Large intestine (tissue), 12 donors: ENCODE measurements at places on chromosomes 4 and X. TPM values are rescaled to one million over a fixed set of nuclear protein-coding genes. Genes with fewer than 3 reads are reported as not detected.

The LETM1 gene
- 27.4 TPM for polyA plus RNA-seq

The BST1 gene
- polyA plus RNA-seq, result 52.7 TPM

The CSN1S1 gene
- not detected for polyA plus RNA-seq

The ADRA2C gene
- 0.90 TPM for polyA plus RNA-seq

The MOB1B gene
- 22.1 TPM for polyA plus RNA-seq

The PCSK1N gene
- polyA plus RNA-seq, result 178 TPM

The DCX gene
- polyA plus RNA-seq, result 5.4 TPM

The HSFX2 gene
- polyA plus RNA-seq, result not detected

DNA sequence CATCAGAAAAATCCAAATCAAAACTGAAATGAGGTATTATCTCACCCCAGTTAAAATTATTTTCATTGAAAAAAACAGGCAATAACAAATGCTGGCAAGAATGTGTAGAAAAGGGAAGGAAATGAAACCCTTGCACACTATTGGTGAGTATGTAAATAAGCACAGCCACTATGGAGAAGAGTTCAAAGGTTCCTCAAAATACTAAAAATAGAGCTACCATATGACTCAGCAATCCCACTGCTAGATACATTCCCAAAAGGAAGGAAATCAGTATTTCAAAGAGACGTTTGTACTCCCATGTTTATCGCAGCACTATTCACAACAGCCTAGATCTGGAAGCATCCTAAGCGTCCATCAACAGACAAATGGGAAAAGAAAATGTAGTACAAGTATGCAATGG, 932.4 kb downstream of the PCDH18 start:
- no peaks in the 10 kb centered on the region for H3K36me3 ChIP-seq
- no peaks in the 10 kb centered on the region for H3K27me3 ChIP-seq
- no peak for DNase-seq
- no peak overlapping the region for H3K4me3 ChIP-seq

DNA sequence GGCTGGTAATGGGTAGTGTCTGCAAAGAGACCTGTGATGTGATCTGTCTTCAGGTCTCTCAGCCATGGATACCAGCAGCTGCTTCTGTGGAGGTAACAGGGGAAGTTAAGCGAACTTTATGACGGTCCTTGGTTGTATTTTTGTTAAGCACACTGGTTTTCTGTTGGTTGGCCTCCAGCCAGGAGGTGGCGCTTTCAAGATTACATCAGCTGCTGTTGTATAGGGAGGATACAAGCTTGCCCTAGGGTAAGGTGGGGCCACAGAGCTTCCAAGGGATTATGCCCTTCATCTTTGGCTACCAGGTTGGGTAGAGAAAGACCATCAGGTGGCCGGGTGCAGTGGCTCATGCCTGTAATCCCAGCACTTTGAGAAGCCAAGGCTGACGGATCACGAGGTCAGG, 834.2 kb upstream of the GALNTL6 start:
- H3K4me1 ChIP-seq, result no peaks in the 10 kb centered on the region
- H3K27ac ChIP-seq, result no peak overlapping the region
- no peak for DNase-seq
- no peak overlapping the region for H3K4me3 ChIP-seq

- H3K27me3 ChIP-seq, result no peaks in the 10 kb centered on the region
- no peaks in the 10 kb centered on the region for H3K36me3 ChIP-seq
- no peaks in the 10 kb centered on the region for H3K4me1 ChIP-seq
- H3K4me3 ChIP-seq, result no peak overlapping the region
- no peak overlapping the region for H3K27ac ChIP-seq
Observed at GRCh38 chr4:43014256-43014655, 121.7 kb downstream of the GRXCR1 start.

DNA sequence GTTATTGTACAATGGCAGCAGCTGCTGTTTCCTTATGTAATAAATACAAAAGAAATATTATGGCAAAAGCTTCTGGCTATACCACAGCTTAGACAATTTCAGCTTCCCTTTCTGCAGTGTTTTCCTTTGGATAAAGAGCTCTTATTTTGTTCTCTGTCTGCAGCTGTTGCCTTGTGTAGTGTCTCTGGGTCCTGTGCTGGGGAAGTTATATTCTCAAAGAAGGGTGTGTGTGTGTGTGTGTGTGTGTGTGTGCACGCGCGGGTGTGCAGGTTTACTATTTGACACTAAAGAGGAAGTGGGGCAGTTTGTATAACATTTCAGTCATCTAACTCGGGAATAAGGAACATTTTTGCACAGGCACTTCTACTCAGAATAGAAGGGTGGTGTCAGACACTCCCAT, 83.6 kb downstream of the REPS2 start:
- peaks cover 1% of the 10 kb centered on the region for H3K4me1 ChIP-seq
- no peaks in the 10 kb centered on the region for H3K27me3 ChIP-seq
- DNase-seq, result no peak
- no peak overlapping the region for H3K4me3 ChIP-seq
- no peak overlapping the region for H3K27ac ChIP-seq

- no peak for DNase-seq
- peaks cover 4% of the 10 kb centered on the region for H3K27me3 ChIP-seq
Observed at GRCh38 chr4:150235808-150236271, 157.6 kb downstream of the DCLK2 start.

- no peak overlapping the region for H3K27ac ChIP-seq
- DNase-seq, result no peak
- peaks cover 2% of the 10 kb centered on the region for H3K4me1 ChIP-seq
- H3K27me3 ChIP-seq, result no peaks in the 10 kb centered on the region
- no peak overlapping the region for H3K4me3 ChIP-seq
Observed at GRCh38 chr4:67684839-67685531, 16.0 kb downstream of the UBA6 start.

DNA sequence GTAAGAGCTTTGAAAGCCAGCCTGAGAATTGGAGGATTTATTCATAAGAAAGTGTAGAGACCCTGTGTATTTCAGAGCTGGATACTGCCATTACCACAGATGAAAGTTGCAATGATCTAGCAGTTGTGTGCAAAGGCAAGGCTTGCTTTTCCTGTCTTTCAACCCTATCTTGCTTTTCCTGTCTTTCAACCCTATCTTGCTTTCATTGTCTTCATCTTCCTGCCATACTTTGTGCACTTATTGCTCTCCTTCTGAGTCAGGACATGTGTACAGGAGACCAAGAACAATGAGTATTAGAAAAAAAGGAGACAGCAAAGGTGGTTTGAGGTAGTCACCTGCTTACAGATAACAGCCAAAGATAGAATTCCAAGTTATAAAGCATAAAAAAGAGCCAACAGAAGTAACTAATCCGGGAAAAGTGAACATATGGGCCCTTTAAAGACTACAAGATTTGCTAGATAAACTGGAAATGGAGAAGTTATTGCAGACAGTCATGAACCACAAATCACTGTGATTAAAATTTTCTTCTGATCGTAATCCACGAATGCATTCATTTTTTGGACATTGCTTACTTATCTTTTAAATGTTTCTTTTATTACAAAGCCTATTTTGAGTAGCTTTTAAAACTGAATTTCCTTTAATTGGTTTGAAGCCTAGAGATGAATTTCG, 17.2 kb downstream of the C1QTNF7 start:
- no peak overlapping the region for H3K4me3 ChIP-seq
- H3K36me3 ChIP-seq, result no peaks in the 10 kb centered on the region
- no peaks in the 10 kb centered on the region for H3K4me1 ChIP-seq

DNA sequence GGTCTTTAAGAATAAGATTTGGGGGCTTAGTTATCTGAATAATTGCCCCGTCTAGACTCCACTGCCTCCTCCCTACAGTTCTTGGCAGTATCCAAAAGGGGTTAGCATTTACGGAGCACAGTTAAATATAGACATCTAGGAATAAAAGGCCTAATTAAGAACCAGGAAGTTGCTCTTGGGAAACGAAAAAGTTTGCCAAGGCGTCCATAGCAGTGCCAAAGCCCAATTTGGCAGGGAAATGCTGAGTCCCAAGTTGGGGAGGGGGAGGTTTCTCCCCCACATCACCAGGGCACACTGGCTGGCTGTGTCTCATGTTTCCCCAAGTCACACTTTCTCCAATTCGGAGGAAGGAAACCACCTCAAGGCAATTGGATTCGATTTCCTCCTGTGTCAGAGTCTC, 338.7 kb downstream of the FBXW7 start:
- no peak overlapping the region for H3K27ac ChIP-seq
- H3K4me1 ChIP-seq, result peaks cover 6% of the 10 kb centered on the region
- H3K36me3 ChIP-seq, result no peaks in the 10 kb centered on the region
- H3K4me3 ChIP-seq, result no peak overlapping the region
- no peaks in the 10 kb centered on the region for H3K27me3 ChIP-seq
- no peak for DNase-seq

- H3K36me3 ChIP-seq, result no peaks in the 10 kb centered on the region
- DNase-seq, result no peak
- H3K4me3 ChIP-seq, result no peak overlapping the region
- H3K27me3 ChIP-seq, result no peaks in the 10 kb centered on the region
- no peak overlapping the region for H3K27ac ChIP-seq
Observed at GRCh38 chr4:35772291-35772690, 472.0 kb downstream of the ARAP2 start.

- H3K36me3 ChIP-seq, result no peaks in the 10 kb centered on the region
- no peak for DNase-seq
- no peak overlapping the region for H3K27ac ChIP-seq
- H3K27me3 ChIP-seq, result no peaks in the 10 kb centered on the region
- no peak overlapping the region for H3K4me3 ChIP-seq
- no peaks in the 10 kb centered on the region for H3K4me1 ChIP-seq
Observed at GRCh38 chr4:142718981-142719380, 127.1 kb downstream of the INPP4B start.

DNA sequence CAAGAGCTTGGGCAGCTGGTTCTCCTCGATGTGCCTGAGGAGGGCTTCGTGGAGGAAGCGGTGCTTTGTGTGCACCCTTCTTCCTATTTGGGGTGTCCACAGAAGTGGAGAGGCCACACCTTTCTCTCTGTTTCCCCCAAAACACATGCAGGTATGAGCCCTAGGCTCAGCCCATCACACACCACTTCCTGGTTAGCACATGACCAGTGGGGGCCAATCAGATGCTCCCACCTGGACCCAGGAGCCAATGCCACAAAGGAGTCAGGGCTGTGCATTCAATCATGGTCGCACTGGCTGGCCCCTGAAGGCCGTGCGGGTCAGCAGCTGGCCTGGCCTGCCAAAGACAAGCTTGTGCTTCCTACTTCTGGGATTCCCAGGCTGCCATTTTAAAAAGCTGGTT, 51.4 kb downstream of the PPP2R2C start:
- H3K4me3 ChIP-seq, result no peak overlapping the region
- no peaks in the 10 kb centered on the region for H3K27me3 ChIP-seq
- no peak overlapping the region for H3K27ac ChIP-seq
- DNase-seq, result no peak
- no peaks in the 10 kb centered on the region for H3K36me3 ChIP-seq

- H3K4me1 ChIP-seq, result no peaks in the 10 kb centered on the region
- H3K36me3 ChIP-seq, result no peaks in the 10 kb centered on the region
- H3K27ac ChIP-seq, result no peak overlapping the region
- peak; percentile 2 for DNase-seq
- no peaks in the 10 kb centered on the region for H3K27me3 ChIP-seq
- no peak overlapping the region for H3K4me3 ChIP-seq
Observed at GRCh38 chrX:68365341-68365740, 68.0 kb downstream of the OPHN1 start.

DNA sequence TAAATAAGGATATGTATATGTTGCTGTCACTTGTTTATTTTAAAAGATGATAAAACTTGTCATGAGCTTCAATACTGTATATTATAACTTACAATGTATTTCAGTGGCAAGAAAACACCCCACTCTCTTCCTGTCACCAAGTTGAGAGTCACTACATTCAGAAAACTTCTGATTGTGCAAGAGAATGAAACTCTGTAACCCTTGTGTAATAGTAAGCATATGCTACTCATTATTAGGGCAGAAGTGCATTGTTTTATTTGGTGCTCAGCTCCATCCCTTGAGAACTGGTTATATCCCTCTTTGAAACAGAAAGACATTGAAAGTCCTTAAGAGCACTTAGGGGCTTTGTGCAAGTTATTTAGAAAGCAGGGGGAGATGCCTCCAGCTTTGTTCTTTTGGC, 594.5 kb downstream of the ARAP2 start:
- H3K4me1 ChIP-seq, result no peaks in the 10 kb centered on the region
- no peak overlapping the region for H3K4me3 ChIP-seq
- H3K27ac ChIP-seq, result no peak overlapping the region
- no peaks in the 10 kb centered on the region for H3K36me3 ChIP-seq
- H3K27me3 ChIP-seq, result no peaks in the 10 kb centered on the region

- peak overlapping the region; percentile 83 for H3K4me3 ChIP-seq
- peaks cover 25% of the 10 kb centered on the region for H3K36me3 ChIP-seq
- peak overlapping the region; percentile 96 for H3K27ac ChIP-seq
- peak; percentile 66 for DNase-seq
Observed at GRCh38 chr4:123399627-123400358, 3.2 kb downstream of the SPRY1 start.

GRCh38 chrX:24219320-24219719, 69.8 kb downstream of the ZFX start:
- no peak for DNase-seq
- no peaks in the 10 kb centered on the region for H3K36me3 ChIP-seq
- H3K4me3 ChIP-seq, result no peak overlapping the region
- H3K27me3 ChIP-seq, result no peaks in the 10 kb centered on the region
- no peaks in the 10 kb centered on the region for H3K4me1 ChIP-seq
